ENCODE measurements at places on chromosomes 5 and 9.

GRCh38 chr9:130997925-130998596 lies 10.9 kb upstream of the LAMC3 start:
- no peak for DNase-seq

- DNase-seq, result no peak
These were observed 197.6 kb downstream of the DRD1 start for GRCh38 chr5:175246242-175246888.

GRCh38 chr5:130052752-130053151 lies 148.5 kb downstream of the CHSY3 start:
- no peak for DNase-seq

GRCh38 chr5:157747766-157748700 lies 4.5 kb downstream of the LSM11 start:
- DNase-seq, result no peak

GRCh38 chr9:127741831-127742434 lies 6.8 kb upstream of the TOR2A start:
- DNase-seq, result no peak

DNA sequence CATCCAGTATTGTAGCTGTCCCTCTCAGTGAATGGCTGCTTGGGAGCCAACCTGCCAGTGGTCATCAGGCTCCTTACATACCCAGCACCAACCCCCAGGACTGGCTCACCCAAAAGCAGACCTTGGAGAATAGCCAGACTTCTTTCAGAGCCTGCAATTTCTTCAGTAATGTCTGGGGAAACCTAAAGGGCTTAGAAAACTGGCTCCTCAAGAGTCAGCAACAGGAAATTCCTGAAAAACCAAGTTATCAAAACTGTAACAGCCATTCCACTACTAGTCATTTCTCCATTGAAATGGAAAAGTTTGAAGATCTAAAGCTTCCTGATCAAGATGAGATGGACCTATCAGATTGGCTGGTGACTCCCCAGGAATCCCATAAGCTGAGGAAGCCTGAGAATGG lies 12.3 kb upstream of the STING1 start:
- DNase-seq, result no peak

GRCh38 chr5:41519801-41520200 lies 9.4 kb upstream of the PLCXD3 start:
- no peak for DNase-seq

DNA sequence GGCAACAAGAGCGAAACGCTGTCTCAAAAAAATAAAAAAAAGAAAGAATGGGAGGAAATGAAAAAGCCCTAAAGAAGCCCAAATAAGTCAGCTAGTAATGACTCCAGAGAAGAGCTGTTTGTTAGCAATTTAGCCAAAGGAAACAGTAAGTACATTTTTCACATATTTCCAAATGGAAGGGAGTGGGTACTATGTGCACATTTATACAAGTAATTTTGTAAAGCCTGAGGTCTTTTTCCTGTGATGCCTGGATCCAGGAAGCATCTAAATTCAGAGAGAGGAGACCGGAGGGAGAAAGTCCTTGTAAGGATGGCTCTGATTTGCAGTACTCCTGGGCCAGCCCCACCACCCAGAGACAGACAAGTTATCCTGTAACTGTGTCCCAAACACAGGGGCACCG lies 14.7 kb downstream of the FBP1 start:
- DNase-seq, result no peak

GRCh38 chr9:19690128-19690527 lies 98.7 kb downstream of the SLC24A2 start:
- no peak for DNase-seq

DNA sequence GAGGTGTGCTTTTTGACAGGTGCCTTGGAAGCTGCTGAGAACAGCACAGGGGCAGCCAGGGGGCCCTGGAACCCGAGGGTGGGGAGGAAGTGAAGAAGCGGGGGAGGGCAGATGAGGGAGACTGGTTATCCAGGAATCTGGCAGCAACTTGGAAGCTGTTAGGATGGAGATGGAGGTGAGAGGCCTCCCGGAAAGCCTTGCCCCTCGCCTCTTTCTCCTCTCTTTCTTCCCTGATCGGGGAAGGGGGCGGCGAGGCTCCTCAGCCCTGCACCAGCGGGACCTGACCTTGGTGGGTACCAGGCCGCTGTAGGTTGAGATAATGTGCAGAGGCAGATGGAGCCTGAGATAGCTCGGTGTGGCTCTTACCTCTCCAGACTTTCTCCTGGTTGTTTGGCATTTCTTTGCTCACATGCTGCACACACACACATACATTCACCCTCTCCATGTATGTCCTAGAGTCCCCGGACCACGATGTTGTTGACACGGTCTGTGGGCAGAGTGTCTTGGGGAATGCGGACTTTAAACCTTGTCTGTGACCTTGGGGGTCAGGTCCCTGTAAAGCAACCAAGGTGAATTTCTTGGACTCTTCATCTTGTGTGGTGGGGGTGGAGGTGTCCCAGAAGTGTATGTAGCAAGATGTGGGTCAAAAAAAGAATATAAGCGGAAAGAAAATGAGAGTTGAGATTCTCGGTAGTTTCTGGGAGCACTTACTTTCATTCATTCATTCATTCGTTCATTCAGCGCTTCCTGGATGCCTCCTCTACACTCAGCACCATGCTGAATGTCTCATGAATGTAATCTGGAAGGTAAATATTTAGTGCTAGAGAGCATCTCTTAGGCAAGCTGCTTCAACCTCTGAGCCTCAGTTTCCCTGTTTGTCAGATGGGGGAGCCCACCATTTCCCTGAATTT lies 1.6 kb downstream of the WWC1 start:
- no peak for DNase-seq

DNA sequence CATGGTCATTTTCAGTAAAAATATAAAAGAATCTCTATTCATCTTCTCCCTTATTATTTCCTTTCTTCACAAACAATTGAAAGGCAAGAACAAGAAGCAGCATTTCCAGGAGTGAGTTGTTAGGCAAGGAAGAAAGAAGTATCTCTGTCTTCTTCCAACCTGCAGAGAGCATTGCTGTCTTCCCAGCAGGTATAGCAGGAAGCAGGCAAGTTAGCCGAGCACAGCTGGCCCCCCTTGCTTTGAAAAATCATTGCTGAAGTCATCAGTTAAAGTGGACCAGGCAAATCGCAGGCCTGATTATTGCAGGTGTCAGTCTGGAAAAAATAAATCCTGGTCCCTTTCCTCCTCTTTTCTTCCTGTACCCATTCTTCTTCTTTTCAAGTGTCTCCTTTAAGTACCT lies 353.1 kb upstream of the BRINP1 start:
- DNase-seq, result no peak

GRCh38 chr9:16153741-16154140 lies 600.9 kb downstream of the CCDC171 start:
- no peak for DNase-seq

- no peak for DNase-seq
These were observed 460.8 kb upstream of the SMARCA2 start for GRCh38 chr9:1554081-1555035.

DNA sequence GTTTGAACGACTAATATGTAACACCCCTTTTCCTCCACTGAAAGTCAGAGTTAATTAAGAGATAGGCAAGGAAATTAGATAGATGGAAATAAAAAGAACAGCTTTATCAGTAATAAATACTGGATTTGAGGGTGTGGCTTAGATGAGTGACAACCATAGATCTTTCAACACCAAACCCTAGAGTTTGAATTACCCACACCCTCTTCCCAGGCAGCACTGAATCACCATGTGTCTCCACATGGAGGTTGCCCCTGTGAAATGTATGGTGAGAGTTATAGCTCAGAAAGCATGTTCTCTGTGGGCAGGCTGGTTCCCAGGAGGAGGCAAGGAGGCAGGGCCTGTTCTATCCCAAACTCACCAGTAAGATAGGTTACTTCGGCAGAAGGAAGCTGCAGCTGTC lies 69.7 kb downstream of the TMEM174 start:
- DNase-seq, result no peak

DNA sequence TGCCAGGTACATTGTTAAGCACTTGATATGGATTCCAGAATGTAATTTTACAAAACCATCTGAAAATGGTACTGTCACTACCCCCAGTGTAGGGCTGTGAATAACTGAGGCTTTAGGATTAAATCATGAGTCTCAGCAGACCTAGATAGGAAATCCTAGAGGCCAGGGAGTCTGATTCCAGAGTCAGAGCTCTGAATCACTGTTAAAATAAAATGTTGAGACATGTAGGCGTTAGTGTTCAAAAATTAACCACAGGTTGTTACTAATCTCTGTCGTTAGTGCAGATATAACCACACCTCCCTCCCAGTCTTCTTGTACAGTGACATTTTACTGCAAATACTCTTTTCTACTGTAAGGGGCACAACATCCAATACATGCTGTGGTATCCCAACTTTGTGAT lies 1828.8 kb downstream of the MAT2B start:
- DNase-seq, result no peak

DNA sequence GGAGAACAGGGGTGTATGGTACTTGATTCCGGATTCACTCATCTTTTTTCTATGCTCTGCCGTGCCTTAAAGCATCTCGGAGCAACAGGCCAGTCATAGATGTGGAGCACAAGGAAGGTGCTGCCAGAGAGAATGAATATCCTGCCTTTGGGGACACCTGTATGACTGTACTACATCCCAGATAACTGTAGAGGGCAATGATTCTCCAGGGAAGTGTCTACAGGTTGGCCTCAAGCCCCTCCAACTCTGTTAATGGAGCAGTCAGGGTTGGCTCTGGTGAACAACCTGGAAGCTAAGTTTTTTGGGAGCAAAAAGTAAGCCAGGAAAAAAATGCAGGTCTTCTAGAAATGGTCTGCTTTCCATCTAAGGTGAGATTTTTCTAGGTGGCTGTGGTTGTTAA lies 71.0 kb downstream of the NREP start:
- DNase-seq, result no peak

GRCh38 chr9:125593581-125594222 lies 113.3 kb downstream of the MAPKAP1 start:
- DNase-seq, result no peak

GRCh38 chr9:120873512-120873911 lies 3.5 kb downstream of the PHF19 start:
- no peak for DNase-seq

DNA sequence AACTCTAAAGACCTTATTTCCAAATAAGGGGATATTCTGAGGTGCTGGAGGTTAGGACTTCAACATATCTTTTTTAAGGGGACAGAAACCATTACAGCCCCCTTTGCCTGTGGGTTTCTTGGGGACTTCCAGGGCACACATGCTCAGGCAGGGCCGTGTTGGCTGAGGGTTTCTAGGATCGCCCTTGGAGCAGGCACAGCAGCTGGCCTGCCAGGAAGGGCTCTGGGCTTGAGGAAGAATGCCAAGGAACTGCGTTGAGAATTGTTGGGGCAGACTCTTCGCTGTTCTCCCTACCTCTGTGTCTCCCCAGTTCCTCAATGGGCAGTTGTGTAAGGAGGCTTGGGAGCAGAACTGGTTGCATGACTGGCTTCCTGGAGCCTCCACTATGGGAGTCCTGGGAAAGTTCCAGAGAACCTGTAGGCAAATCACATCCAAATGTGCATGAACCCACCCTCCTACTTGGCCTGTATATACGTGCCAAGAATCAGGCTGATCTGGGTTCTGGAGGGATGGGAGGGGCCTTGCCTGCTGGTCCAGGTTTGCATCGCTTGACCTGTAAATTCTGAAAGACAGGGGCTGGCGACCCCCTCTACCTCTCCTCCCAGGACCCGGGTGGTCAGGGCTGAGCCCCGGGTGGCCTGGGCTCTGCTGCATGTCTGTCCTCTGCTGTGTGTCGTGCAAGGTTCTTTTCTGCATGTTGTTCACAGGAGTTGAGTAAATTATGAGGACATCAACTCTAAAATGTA lies 65.5 kb downstream of the HSPA4 start:
- no peak for DNase-seq

Data from stimulated activated CD4-positive, alpha-beta T cell treated with anti-CD3 and anti-CD28 coated beads, Interleukin-1b, Interleukin-23, amount 100 ng/mL, for 1 hour (primary cell).